ENCODE measurements at places on chromosomes 12 and 14. TPM values are rescaled to one million over a fixed set of nuclear protein-coding genes. Genes with fewer than 3 reads are reported as not detected.

DNA sequence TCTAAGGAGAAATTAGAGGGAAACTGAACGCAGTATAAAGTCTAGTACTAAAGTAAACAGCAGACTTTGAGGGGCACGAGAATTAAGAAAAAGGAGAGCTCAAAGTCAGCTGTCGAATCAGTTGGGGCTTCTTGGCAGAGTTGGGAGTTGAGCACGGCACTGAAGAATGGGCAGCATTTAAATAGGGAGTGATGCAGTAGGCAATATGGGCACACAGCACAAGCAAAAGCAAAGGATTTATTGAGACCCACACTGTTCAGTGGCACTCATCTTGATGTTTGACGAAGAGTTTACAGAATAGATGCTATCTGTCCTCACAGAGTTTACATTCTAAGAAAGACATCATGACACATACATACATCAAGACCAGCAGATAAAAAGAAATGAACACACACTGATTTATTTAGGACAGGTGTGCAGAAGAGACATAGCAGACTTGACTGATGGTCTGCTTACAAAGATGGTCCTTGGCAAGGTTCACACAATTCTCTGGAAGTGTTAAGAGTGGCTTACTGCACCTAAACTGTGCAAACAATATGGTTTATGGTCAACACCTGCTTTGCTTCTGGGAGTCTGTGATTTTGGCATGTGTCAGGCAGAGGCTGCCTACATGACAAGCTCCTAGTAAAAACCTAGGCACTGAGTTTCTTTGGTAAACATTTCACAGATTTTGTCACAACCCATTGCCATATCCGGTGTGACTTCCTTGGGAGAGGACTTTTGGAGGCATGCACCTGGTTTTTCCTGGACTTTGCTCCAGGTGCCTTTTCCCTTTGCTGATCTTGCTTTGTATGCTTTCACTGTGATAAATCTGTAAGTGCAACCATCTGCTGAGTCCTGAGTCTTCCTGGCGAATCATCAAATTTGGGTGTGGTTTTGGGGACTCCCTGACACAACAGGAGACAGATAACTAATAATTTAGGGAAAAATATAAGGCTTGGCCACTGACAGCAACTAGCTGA lies 26.3 kb downstream of the ALKBH1 start:
- DNase-seq, result no peak

Gene P2RX4
- 169 TPM for total RNA-seq

Gene DNAJC22
- 11.9 TPM for total RNA-seq

- DNase-seq, result no peak
Measured at GRCh38 chr12:22051114-22051698, 5.2 kb downstream of the CMAS start.

Gene CCDC88C
- total RNA-seq, result 6.4 TPM

Gene NXPH4
- total RNA-seq, result 5.1 TPM

Gene NKX2-1
- total RNA-seq, result not detected

Gene CLEC4E
- not detected for total RNA-seq
